A549 treated with GW870086 at 1 μM for 4 hours (cell line): ENCODE measurements at places on chromosomes 3 and 15. TPM values are rescaled to one million over a fixed set of nuclear protein-coding genes. Genes with fewer than 3 reads are reported as not detected.

Gene CGNL1
- total RNA-seq: 0.58 to 0.78 TPM (median 0.69 TPM) in 5 replicates

Gene ST8SIA2
- total RNA-seq: 0.37 to 0.67 TPM (median 0.52 TPM) in 5 replicates

Gene ZDHHC19
- 0.52 TPM in 1 of 5 replicates, not detected in the others for total RNA-seq

Gene KLHL6
- 0.02 TPM in 1 of 5 replicates, not detected in the others for total RNA-seq

Gene TGM4
- 0.10 to 0.20 TPM (median 0.17 TPM) in 5 replicates for total RNA-seq

Gene XYLB
- 3.6 to 4.0 TPM (median 3.8 TPM) in 5 replicates for total RNA-seq

Gene TLR9
- total RNA-seq: 0.09 TPM in 1 of 5 replicates, not detected in the others

Gene HHLA2
- total RNA-seq: 0.08 to 0.21 TPM in 2 of 5 replicates, not detected in the others

Gene CCDC54
- not detected in 5 replicates for total RNA-seq

Gene EAF2
- 1.5 to 2.9 TPM (median 2.1 TPM) in 5 replicates for total RNA-seq

Gene SYNPR
- total RNA-seq: not detected in 5 replicates

Gene DUOXA2
- not detected in 5 replicates for total RNA-seq

Gene ELL3
- total RNA-seq: 1.3 to 2.4 TPM (median 1.7 TPM) in 5 replicates
